ENCODE measurements at places on chromosomes 7 and 10.

DNA sequence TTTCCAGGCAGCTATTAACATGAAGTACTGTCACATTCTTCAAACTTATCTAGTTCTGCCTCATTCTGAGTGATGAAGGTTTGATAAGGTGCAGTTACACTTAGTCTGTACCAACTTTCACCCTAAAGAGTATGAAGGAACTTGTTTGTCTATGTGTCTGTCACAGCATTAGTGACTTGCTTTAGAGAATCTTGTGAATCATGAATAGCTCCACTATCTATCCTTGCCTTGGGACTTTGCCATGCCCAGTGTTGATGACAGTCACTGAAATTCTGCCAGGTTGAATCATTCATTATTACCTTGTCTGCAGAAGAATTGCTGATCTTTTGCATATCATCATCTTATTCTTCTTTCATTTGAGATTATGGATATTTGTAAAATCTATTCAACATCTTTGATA lies 50.9 kb upstream of the A1CF start:
- DNase-seq = no peak

DNA sequence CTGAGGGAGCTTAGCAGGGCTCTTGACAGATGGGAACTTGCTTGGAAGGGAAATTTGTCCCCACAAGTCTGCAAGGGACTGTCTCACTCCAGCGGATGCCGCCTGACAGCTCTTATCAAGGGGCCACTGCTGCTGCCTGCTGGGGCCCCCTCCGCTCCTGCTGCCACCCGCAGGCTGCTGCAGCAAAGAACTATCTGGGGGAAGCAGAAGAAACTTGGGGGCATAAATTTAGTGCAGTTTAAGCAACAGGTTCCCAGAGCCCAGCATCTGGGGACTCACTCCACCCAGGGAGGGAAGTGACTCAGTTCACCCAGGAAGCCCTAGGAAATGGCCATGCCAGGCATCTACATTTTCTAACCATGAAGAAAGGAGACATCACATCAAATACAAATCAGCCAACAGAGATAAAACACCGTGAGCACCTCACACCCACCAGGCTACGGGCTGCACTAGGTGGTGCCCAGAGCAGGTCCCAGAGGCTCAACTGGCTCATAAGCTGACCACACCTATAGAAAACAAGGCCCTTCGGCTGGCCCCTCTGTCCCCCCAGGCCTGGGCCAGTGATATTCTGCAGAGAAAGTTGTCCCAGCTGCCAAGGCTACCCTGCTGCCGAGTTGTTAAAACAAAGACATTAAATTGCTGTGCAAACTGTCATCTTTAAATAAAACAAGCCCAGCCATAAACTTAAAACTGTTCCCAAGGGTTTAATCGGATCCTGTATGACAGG lies 3.7 kb downstream of the RGS10 start:
- no peak for DNase-seq

DNA sequence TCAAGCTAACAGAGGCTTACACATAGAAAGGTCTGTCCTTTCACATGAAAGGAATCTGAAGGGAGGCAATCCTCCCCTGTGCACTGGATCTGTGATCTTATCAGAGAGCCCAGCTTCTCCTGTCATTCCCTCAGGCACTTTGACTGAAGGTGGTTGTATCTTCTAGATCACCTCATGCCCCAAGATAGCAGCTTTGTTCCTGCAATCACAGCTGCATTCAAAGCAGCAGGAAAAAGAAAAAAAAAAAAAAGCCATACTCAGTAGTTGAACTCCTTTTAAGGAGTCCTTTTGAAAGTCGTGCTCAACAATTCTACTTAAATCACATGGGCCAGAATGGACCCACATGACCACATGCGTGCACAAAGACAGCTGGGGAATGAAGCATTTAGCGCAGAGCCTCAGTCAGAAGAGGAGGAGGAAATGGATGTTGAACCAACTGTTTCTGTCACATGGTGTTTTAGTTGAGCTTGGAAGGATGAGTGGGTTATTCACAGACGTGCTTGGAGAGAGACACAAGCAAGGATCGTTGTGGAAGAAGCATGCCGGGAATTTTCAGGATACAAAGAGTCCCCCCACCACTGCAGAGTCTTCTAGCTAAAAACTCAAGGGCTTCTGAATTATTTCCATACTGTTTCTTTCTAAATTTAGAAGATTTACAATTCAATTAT lies 13.0 kb upstream of the PFKP start:
- no peak for DNase-seq

GRCh38 chr7:920351-921070 lies 34.0 kb downstream of the ADAP1 start:
- DNase-seq = no peak

- DNase-seq = no peak
Measured at GRCh38 chr7:25669281-25669781, 441.0 kb upstream of the NPVF start.

DNA sequence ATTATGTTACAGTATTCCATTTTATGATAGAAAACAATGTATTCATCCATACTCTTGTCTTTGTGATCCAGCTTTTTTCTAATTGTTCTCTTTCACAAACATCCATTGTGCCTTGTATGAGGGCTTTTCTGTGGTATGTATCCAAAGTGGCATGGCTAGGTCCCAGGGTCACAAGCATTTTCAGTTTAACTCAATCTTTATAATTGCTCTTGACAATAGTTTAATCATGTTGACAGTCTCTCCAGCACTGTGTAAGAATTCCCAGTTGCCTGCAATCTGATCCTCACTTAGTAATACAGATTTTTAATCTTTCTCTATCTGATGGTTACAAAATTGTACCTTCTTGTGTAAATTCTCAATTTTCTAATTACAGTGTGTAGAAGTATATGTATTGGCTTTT lies 533.4 kb downstream of the NEBL start:
- DNase-seq = no peak

- no peak for DNase-seq
Measured at GRCh38 chr7:135709508-135709907, 18.5 kb downstream of the SLC13A4 start.

- no peak for DNase-seq
Measured at GRCh38 chr7:119514326-119514725, 758.6 kb upstream of the KCND2 start.

GRCh38 chr10:58268946-58269781 lies at the start of gene CISD1:
TSS of gene CISD1 (plus strand) at chr10:58269162. CDS start at chr10:58269274, 112 bp downstream.
- DNase-seq = peak; percentile 90

GRCh38 chr10:50604809-50605208 lies 18.9 kb downstream of the SGMS1 start:
- DNase-seq = no peak

- DNase-seq = no peak
Measured at GRCh38 chr7:93120592-93121549, 3.1 kb upstream of the SAMD9 start.

GRCh38 chr10:110207805-110208613 lies 604 bp downstream of the MXI1 start:
- no peak for DNase-seq

GRCh38 chr10:48684792-48685623 lies at the start of gene WDFY4:
TSS of gene WDFY4 (plus strand) at chr10:48684873. CDS start at chr10:48709733, 24,860 bp downstream.
- no peak for DNase-seq

DNA sequence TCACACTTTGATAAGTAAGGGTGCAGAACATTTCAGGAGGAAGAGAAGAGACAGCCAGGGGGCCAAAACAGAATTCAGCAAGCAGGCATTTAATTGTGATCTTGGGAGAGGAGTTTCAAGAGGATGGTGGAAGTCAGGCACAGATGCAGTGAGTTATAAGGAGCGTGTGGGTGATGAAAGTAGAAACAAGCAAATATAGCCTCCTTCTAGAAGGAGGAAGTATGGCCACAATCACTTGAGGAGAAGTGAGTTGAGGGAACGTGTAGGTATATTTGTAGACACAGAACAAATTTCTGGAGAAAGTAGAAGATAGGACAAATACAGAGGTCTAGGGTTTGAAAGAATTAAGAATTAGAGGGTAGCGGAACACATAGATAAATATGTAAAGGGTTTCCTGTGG lies 165.8 kb downstream of the CACNB2 start:
- no peak for DNase-seq

DNA sequence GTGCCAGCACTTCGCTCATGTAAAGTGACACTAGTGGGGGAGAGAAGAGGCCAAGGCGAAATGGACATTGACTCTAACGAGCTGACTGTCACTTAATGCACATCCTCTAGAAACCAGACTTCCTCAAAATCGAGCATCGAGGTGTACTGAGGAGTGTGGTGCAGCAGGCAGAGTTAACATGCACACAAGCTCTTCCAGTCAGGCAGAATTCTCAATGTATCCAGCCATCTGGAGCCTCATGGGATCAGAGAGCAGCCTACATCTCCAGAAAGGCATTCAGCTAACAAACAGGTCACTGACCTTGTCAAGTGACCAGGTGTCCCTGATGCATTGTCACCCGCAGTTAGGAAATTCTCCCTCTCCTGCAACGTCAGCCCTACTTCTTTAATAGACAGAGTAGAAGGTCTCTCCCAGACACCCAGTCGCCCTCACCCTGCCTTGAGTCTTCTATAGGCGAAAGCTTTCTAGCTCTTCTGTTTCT lies 259.8 kb upstream of the AOAH start:
- DNase-seq = no peak

- DNase-seq = no peak
Measured at GRCh38 chr7:4067476-4067760, 614.7 kb upstream of the FOXK1 start.

- no peak for DNase-seq
Measured at GRCh38 chr7:2037808-2038522, 194.8 kb downstream of the MAD1L1 start.

DNA sequence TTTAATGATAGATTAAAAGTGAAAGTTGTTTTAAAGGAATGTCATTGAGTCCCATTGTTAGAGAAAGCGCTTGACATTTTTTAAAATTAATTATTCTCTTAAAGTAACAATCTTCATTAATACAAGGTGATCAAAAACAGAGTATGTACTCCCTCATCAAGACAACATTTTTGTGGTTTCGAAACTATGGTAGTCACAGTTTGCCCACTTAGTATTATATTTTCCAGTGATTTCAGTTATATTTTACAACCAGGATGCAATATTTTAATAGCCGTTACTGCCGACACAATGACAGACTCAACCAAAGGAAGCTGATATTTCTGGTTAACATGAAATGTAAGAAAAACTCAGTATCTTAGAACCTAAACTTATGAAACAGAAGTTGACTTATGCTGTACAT lies 31.3 kb downstream of the MKX start:
- DNase-seq = no peak

- DNase-seq = no peak
Measured at GRCh38 chr7:20642166-20642565, 26.7 kb downstream of the ABCB5 start.

DNA sequence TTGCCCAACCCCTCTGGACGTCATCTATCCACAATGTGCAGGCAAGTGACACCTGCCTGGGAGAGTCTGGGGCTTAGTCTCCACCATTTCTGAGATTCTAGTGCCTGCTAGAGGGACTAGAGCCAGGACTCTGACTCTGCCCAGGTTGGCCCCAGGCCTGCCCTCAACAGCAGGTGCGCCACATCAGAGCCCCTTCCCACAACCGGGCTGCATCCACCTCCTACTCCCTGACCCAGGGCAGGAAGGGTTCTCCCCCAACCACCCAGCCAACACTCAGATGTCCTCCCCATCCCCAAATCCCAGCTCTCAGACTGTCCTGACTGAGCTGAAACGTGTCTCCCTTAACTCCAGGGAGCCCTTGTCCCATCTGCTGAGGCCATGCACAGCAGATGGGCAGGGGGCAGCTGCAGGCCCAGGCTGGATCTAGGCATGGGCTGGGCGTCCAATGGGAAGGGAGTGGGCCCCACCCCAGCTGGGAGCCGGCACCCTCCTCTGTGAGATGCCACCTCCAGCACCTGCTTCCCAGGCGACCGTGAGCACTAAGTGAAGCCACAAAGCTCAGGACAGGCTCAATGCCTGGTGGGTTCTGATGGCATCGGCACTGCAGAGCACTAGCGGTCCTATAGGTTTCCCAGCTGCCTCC lies 49.2 kb downstream of the RASGEF1A start:
- DNase-seq = no peak

- no peak for DNase-seq
Measured at GRCh38 chr10:125661941-125662515, 20.9 kb downstream of the TEX36 start.

GRCh38 chr7:156222151-156222550 lies 409.9 kb upstream of the SHH start:
- no peak for DNase-seq

GRCh38 chr10:33227489-33227888 lies 107.0 kb downstream of the NRP1 start:
- no peak for DNase-seq

DNA sequence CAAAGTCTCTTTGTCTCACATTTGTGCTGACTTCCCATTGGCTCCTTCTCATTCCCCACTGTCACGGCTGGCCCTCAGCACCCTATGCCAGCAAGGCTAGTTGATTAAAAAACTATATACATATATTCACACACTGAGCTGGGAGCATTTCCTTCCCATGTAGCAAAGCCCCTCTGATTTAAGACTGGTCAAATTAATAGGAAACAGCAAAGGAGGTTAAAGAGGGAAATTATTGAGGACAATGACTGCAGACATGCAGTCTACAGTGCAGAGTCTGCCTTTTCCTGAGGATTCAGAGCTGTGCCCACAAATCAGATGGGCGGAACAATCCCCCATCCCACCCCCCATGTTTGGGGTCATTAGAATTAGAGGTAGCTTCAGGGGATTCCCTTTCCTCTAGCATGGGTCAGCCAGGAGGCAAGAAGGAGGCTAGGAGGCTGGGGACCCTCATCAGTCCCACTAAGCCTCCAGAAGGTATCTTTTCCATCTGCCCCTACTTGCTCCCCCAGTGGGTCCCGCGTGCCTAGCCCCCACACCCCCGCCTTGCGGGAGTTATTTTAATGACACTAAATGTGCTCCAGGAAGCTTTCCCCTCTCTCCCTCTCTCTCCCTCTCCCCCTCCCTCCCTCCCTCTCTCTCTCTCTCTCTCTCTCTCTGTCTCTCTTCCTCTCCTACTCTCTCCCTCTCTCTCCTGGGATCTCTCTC lies 9.8 kb upstream of the DLX6 start:
- no peak for DNase-seq

GRCh38 chr10:58143944-58144343 lies 123.8 kb downstream of the IPMK start:
- DNase-seq = no peak

DNA sequence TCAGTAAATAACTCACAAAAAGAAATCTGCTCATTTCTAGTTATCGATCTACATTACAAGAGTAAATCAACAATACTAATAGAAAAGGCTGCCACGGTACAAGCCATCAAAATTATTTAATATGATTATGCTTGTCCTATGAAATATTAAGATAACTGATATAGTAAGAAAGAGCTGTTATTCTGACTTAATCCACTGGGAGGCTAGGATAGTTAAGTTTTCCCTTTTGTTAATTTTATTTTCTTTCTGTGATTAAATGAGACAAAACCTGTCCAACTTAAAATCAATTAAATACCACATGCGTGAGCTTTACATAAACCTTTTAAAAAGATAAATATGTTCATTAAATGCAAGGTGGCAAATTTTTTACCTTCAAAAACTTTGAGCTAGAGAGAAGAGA lies 114.8 kb downstream of the LMBR1 start:
- DNase-seq = no peak

GRCh38 chr7:147723536-147723935 lies 867.0 kb upstream of the C7orf33 start:
- no peak for DNase-seq

- no peak for DNase-seq
Measured at GRCh38 chr10:89263531-89263930, 12.0 kb upstream of the LIPA start.

Measured in stimulated activated CD8-positive, alpha-beta memory T cell treated with anti-CD3 and anti-CD28 coated beads, Interleukin-2, amount 100 ng/mL, for 1 hour (primary cell).